ENCODE measurements at places on chromosomes 5 and 9.

DNA sequence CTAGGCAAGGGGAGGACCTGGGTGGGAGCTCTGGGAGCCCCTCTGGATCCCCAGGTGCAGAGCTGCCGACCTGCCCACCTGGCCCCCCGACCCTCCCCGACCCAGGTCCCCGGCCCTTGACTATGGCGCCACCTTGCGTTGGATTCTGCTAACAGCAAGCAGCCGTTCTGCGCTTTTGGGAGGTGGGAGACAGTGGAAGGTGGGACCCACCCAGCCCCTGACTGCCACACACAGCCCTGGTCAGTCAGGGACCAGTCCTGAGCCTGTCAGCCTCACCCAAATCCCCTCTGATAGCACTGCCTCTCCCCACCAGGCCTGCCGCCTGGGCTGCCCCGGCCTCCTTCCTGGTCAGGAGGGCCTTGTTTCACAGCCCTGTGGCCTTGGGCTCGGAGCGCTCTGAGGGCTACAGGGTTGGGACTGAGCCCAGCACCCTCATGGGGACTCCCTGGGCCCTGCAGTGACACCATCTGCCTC lies 77.9 kb downstream of the HMCN2 start:
- DNase-seq: peak; percentile 8

DNA sequence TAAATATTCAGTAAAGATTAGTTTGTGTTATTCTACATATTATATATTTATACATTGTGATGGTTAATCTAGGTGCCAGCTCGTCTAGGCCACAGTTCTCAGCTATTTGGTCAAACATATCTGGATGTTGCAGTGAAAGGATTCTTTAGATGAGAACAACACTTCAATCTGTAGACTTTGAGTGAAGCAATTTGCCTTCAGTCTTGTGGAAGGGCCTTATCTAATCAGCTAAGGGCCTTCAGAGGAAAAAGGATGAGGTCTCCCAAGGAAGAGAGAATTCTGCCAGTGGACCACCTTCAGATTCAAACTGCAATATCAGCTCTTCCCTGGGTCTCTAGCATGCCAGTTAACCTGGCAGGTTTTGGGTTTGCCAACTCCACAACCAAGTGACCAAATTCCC lies 112.0 kb downstream of the SH3TC2 start:
- no peak for DNase-seq

GRCh38 chr9:83996126-83996525 lies 15.5 kb downstream of the RMI1 start:
- no peak for DNase-seq

GRCh38 chr5:140131967-140132409 lies 6.3 kb downstream of the IGIP start:
- DNase-seq: no peak

DNA sequence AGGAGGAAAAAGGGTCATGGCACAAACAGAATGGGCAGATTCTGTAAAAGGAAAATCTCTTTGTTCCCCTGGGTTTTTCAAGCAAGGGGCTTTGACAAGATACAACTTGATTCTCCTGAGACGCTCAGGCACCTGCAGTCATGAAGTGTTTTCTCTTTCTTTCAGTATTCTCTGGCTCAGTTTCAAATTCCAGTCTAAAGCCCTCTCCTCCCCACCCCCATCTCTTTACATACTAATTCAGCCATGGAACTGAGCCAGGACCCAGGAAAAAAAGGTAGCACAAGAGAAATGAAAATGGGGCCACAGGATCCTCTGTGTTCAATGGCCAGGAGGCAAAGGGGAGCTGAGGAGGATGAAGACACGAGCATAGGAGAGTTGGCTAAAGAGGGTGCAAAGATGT lies 408.4 kb downstream of the SPOCK1 start:
- no peak for DNase-seq

GRCh38 chr9:99823681-99824377 lies 2.1 kb downstream of the NR4A3 start:
- no peak for DNase-seq

All from anterior cingulate cortex (tissue), 58 donors.